Peyer's patch (tissue), 4 donors: ENCODE measurements at places on chromosomes 6 and 20. TPM values are rescaled to one million over a fixed set of nuclear protein-coding genes. Genes with fewer than 3 reads are reported as not detected.

DNA sequence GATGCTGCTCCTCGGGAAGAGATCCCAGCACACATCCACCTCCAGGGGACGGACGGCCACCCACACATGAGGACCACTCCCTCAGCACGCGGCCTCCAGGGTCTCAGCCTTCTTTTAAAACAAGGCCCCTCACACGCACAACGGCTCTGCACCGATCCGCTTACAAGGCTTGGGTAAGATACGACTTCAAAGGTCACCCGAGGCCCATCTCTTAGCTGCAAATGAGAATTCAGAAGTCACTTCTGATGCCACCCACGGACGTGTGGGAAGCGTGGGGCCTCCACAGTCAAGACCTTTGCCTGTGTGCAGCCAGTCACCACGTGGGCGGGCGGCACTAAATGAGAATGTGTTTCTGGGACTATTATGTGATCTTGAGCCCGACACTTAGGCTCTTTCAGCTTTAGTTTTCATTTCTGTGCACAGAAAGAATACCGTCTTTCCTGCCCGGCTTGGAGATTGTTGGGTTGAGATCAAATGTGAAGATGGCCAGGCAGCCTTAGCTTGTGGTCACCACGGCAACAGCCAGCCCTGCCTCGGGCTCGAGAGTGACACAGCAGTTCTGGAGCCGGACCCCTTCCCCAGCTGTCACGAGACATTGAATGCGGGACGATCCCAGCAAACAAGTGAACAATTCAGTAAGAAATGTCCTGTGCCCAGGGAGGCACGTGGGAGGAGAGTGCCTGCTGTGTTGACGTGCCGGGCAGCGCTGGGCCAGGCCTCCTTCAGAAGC is 91.6 kb downstream of the RAMACL start:
- H3K27ac ChIP-seq, result no peak overlapping the region
- H3K4me3 ChIP-seq, result no peak overlapping the region
- no peaks in the 10 kb centered on the region for H3K36me3 ChIP-seq
- H3K27me3 ChIP-seq, result no peaks in the 10 kb centered on the region
- no peaks in the 10 kb centered on the region for H3K4me1 ChIP-seq

- H3K27ac ChIP-seq, result no peak overlapping the region
- no peaks in the 10 kb centered on the region for H3K27me3 ChIP-seq
- H3K36me3 ChIP-seq, result no peaks in the 10 kb centered on the region
- DNase-seq, result no peak
These were observed 199.1 kb upstream of the BTBD3 start for GRCh38 chr20:11718474-11719094.

The SLC22A16 gene
- total RNA-seq, result not detected

DNA sequence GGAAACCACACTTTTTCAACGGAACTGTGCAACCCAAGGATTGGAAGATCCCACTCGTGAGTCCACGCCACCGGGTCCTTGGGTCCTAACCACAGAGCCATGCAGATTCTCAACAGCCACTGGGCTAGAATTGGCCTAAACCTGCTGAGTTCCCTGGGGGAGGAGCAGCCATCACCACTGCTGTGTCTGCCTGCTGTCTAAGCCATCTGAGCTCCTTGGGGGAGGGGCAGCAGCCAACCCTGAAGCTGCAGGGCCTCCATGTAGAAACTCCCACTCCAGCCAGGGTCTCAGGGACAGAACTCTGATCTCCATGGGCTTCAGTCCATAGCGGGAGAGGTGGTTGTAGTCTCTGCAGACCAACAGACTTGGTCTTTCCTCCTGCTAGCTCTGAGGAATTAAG is 154.6 kb upstream of the VGLL2 start:
- H3K4me1 ChIP-seq, result no peaks in the 10 kb centered on the region
- DNase-seq, result no peak

The NNAT gene
- not detected for total RNA-seq

The RNF8 gene
- total RNA-seq, result 11.7 TPM

DNA sequence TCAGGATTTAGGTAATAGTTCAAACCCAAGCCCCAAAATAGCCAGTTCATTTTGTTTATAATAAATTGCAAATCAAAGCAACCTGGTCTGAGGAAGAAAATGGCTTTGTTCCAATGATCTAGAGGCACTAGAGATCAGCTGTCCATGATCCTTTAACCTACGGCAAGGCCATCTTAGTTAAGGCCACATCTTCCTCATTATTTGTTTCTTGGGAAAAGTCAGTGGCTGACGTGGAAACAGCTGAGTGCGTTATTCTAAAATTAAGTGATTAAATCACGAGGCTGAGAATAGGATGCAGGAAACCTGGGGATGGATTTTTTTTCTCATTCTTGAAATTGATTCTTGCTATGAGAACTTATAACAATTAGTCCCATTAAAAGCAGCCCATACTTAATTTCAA is 10.1 kb upstream of the TENT5A start:
- no peak for DNase-seq
- H3K27me3 ChIP-seq, result no peaks in the 10 kb centered on the region

- H3K4me3 ChIP-seq, result no peak overlapping the region
- H3K27me3 ChIP-seq, result no peaks in the 10 kb centered on the region
- no peak for DNase-seq
- no peaks in the 10 kb centered on the region for H3K36me3 ChIP-seq
- no peaks in the 10 kb centered on the region for H3K4me1 ChIP-seq
These were observed 29.7 kb downstream of the RPF2 start for GRCh38 chr6:111011360-111012142.

DNA sequence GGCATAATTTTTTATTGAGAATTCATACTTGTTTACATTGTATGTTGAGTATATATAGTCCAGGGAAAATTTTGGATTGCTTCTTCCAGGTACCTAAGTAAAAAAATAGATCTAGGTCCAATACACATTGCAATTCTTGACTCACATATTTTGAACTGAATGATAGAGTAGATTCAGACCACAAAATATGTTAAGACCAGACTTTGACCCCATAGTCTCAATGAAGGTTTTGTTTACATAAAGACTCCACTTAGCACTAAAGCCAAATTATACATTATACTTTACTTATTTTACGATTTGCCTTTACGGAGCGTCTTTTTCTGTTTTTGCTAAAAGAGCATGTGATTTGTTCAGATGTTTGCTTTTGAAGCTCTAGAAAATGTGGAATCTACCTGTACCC is 144.1 kb upstream of the PTCHD4 start:
- H3K36me3 ChIP-seq, result no peaks in the 10 kb centered on the region
- no peaks in the 10 kb centered on the region for H3K27me3 ChIP-seq
- DNase-seq, result no peak
- H3K4me1 ChIP-seq, result no peaks in the 10 kb centered on the region
- no peak overlapping the region for H3K27ac ChIP-seq

The WFDC2 gene
- 7.9 TPM for total RNA-seq

DNA sequence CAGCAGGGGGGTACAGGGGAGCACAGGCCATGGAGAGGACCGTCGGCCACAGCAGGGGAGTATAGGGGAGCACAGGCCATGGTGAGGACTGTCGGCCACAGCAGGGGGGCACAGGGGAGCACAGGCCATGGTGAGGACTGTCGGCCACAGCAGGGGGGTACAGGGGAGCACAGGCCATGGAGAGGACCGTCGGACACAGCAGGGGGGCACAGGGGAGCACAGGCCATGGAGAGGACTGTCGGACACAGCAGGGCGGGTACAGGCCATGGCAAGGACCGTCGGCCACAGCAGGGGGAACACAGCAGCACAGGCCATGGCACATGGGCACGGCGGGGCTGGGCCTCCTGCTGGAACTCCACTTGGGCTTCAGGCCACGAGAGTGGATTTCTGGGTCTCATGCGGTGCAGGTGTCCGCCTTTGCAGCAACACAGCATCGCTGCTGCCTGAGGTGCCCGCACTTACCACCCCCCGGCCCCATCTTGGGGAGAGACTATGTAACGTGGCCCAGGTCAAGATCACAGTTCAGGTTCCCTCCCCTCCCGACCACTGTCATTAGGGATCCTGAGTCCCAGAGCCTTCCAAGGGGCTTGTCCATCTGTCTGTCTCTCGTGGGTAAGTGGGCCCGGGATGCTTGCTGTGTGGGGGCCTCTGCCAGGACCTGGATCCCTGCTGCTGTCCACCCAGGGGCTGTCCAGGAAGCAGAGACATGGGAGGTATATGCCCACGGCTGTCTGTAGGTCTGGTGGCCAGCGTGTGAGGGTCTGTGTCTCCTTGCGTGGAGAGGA is 2.5 kb downstream of the NPBWR2 start:
- H3K27me3 ChIP-seq, result peaks cover 19% of the 10 kb centered on the region
- no peak overlapping the region for H3K27ac ChIP-seq
- no peaks in the 10 kb centered on the region for H3K36me3 ChIP-seq

The DEFB119 gene
- total RNA-seq, result not detected
